ENCODE measurements at places on chromosomes 3 and 15.

DNA sequence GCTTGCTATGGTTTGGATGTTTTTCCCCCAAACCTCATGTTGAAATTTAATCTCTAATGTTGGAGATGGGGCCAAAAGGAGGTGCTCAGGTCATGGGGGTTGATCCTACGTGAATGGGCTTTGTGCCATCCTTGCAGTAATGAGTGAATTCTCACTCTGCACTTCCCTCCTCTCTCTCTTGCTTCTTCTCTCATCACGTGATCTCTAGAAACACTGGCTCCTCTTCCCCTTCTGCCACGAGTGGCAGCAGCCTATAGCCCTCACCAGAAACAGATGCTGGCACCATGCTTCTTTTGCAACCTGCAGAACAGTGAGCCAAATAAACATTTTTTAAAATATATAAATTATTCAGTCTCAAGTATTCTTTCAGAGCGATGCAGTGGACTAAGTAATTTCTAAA, 13.3 kb upstream of the PLSCR1 start:
- no peak for DNase-seq

- DNase-seq, result no peak
These were observed 1.7 kb downstream of the CMTM8 start for GRCh38 chr3:32240159-32240545.

DNA sequence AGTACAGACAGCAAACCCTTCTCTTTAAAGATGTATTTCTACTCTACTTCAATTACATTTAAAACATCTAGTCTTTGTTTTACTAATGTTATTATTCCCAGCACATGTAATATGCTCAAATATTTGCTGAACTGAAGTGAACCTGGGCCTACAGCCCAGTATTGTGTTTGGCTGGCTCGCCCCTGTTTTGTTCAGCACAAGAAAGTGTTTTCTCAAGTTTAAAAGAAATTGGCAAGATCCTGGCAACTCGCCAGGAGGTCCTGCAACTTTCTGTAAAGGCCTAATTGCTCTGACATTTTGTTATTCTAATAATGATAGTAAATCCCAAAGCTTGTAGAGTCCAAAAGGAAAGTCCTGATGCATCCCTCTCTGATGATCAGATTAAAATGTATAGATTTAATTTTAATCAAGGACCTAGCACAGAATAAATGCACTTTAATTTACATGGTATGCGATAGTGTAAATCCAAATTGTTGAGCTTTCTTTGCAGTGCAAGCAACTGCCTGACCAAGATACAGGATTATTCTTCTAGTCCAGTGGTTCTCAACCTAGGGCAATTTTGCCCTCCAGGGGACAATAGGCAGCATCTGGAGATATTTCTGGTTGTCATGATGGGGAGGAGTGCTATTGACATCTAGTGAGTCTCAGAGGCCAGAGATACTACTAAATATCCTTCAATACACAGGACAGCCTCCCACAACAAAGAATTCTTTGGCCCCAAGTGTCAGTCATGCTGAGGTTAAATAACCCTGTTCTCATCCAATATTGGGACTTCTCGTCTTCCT, 35.7 kb upstream of the TMOD3 start:
- no peak for DNase-seq

- no peak for DNase-seq
These were observed 25.7 kb downstream of the CEP152 start for GRCh38 chr15:48785195-48785594.

DNA sequence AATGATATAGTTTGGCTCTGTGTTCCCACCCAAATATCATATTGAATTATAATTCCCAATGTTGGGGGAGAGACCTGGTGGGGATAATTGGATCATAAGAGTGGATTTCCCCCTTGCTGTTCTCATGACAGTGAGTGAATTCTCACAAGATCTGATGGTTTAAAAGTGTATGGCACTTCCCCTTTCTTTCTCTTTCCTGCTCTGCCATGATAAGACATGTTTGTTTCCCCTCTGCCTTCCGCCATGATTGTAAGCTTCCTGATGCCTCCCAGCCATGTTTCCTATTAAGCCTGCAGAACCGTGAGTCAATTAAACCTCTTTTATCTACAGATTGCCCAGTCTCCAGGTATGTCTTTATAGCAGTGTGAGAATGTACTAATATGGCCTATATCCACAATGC, 126.7 kb upstream of the GMNC start:
- DNase-seq, result no peak

- DNase-seq, result no peak
These were observed 104.8 kb downstream of the CORO2B start for GRCh38 chr15:68683551-68683950.

DNA sequence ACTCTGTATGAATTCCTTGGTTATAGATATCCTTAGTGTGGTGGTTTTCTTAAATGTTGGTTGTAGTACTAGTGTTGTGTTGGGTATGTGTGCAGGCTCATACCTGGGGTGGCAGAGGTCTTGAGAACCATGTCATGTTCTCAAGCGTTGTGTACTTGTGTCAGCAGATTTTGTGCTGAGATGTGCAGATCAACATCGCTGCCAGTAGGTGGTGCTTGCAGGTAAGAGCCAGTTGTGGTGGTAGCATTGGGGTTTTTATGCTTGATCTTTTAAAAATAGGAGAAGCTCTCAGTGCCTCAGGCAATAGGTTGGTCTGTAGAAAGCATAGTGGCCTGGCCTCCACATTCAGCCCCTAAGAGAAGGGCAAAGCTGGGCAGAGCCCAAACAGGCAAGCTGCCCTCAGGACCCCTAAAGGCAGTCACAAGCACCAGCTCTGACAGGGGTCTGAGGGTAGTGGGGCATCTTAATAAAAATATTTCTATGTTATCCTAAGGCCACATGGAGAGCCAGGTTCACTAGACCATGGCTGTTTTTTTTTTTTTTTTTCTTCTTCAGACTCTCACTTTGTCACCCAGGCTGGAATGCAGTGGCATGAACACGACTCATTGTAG, 164.0 kb downstream of the IL20RB start:
- DNase-seq, result peak; percentile 52

GRCh38 chr3:160127308-160127707, 97.9 kb upstream of the C3orf80 start:
- DNase-seq, result no peak

- DNase-seq, result no peak
These were observed 248.7 kb downstream of the ZIC4 start for GRCh38 chr3:147157631-147158030.

- DNase-seq, result no peak
These were observed 50.5 kb downstream of the CTDSPL start for GRCh38 chr3:37912052-37912733.

GRCh38 chr3:155859859-155860258, 5.6 kb upstream of the SLC33A1 start:
- no peak for DNase-seq

- no peak for DNase-seq
These were observed 1.0 kb upstream of the MGA start for GRCh38 chr15:41659190-41659589.

- DNase-seq, result no peak
These were observed 4.7 kb downstream of the NR1D2 start for GRCh38 chr3:23949784-23950183.

DNA sequence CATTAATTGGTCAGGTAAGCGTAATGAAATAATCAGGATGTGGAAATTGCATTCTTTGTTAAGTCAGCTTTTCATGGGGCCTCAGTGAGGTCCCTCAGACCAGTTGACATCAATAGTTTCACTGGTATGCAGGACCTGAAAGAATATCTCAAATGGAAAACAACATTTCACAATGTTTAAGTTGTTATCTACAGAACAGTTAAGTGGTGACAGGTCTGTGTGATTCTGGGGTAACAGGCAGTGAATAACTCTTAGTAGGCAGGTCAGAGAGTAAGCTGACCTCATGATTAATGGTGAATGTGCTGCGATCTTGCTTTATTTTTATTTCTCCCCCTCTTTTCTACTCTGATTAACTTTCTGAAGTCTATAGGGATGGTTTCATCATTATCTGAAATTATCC, 28.9 kb upstream of the ACP3 start:
- DNase-seq, result no peak

GRCh38 chr3:162512488-162512887, 1015.9 kb downstream of the OTOL1 start:
- DNase-seq, result no peak

DNA sequence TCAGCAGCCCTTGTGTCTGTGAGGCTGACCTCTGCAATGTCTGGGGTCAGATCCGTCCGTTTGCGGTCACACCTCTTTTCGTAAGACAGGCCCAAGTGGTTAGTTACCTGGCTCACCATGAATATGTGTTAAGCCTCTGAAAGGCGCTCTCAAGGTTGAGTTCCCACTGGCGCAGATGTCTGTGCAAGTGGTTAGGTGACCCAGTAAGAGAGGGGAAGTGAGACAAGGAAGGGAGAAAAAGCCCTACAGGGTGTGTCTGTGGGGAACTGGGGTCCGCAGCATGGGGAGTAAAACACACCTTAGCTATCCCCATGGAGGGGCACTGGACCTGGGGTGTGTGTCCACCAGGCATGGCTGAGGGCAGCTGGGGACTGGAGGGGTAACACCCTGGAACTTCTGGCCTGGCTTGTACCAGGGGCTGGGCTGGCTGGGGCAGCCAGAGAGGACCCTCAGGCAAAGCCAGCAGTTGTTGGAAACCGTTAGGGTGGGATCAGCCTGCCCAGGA, 391.6 kb upstream of the PROK2 start:
- DNase-seq, result no peak

DNA sequence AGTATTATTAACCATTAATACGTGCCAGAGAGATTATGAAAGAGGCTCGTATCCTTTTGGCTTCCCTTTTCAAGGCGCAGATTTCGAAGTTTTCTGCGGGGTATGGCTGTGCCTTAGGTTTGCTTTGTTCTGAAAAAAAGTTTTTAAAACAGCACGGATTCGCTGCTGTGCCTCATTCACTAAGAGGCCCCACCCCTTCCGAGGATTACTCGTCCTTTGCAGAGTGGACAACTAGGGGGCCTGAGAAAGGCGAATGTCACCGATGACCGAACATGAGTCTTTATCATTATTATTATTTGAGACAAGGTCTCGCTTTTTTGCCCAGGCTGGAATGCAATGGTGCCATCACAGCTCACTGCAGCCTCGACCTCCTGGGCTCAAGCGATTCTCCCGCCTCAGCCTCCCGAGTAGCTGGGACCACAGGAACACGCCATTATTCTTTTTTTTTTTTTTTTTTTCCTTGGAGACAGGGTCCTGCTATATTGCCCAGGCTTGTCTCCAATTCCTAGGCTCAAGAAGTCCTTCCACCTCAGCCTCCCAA, 684 bp upstream of the RPS27L start:
- peak; percentile 22 for DNase-seq

- DNase-seq, result no peak
These were observed 22.9 kb downstream of the MAP2K1 start for GRCh38 chr15:66409565-66410108.

GRCh38 chr3:8223766-8224165, 277.9 kb upstream of the LMCD1 start:
- DNase-seq, result no peak

DNA sequence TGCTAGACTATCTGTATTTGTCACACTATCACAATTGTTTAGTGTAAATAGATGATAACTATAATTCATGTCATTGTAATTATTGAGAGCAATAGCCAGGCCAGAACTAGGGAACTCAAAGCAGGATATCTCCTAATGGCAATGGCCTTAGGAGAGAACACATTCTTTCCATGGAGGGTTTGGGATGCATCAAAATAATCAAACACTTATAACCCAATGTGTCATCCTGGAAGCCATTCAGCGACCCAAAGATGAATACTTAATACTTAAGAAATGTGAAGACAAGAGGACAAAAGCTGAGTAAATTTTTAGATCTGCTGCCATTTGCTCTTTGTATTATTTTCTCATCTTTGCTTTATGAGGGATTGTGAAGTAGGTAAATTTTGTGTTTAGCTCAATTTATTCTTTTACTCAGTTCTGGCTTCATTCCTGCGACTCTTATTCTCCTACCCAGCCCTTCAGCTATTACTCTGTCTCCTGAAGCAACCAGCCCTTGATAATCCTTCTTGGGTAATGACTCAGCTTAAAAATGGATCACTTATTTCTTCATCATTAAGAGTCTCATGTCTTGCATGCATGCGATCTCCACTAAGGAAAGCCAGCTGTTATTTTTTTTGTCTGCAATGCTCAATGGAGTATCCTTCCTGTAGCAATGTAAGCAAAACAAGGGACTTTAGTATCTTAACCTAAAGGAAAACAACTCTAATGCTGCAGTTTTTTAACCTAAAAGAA, 2.0 kb downstream of the OR4F15 start:
- no peak for DNase-seq

GRCh38 chr3:157522648-157523047, 19.4 kb upstream of the VEPH1 start:
- DNase-seq, result no peak

DNA sequence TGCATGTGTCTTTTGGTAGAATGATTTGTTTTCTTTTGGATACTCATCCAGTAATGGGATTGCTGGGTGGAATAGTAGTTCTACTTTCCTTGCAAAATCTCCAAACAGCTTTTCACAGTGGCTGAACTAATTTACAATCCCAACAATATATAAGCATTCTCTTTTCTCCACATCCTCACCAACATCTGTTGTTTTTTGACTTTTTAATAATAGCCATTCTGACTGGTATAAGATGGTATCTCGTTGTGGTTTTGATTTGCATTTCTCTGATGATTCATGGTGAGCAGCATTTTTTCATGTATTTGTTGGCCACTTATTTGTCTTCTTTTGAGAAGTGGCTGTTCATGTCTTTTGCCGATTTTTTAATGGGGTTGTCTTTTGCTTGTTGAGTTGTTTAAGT, 55.8 kb downstream of the ST8SIA2 start:
- no peak for DNase-seq

GRCh38 chr3:23743141-23743784, 62.5 kb upstream of the UBE2E1 start:
- DNase-seq, result no peak

DNA sequence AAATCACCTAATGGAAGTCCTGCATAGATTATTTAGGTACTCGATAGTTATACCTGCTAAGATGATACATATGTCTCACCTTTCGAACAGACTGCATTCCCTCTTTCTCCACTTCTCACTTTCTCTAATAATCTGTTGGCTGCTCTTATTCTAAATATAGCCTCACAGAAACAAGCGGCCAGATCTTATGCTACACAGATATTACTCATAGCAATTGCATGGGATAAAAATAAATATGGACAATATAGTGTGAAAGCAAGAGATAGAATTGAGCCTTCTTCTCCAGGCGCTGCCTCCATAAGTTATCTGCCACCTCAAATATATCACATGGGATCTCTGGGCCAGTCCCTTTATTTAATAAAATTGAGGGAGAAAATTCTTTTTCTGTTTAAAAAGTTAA, 29.5 kb upstream of the TGFBR2 start:
- no peak for DNase-seq

DNA sequence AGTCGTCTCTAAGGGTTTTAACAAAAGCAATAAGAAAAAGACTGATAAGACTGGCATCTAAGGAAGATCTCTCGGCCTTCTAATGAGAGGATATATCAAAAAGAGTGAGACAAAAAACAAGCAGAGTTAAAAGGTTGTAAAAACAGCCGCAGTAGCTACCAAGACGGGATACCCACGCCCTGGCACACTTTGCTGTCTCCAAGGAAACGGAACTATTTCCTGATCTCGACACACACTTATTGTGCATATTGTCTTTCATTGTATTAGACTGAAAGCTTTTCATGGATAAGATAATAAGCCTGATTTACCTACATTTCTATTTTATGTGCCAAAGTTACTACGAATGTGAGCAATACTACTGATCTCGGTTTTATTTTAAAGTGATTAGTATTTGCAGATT, 161.5 kb upstream of the MCTP2 start:
- DNase-seq, result no peak

Measured in iPS DF 6.9 (cell line).